ENCODE measurements at places on chromosomes 4 and X. TPM values are rescaled to one million over a fixed set of nuclear protein-coding genes. Genes with fewer than 3 reads are reported as not detected.

MAGEA12 gene
- total RNA-seq, result not detected

NDP gene
- total RNA-seq, result not detected

SLC6A14 gene
- not detected for total RNA-seq

NLRP2B gene
- not detected for total RNA-seq

SLC2A9 gene
- total RNA-seq, result 0.65 TPM

HTN3 gene
- total RNA-seq, result not detected

HPSE gene
- total RNA-seq, result 16.5 TPM

TMPRSS11A gene
- total RNA-seq, result not detected

SLC16A2 gene
- total RNA-seq, result 1.2 TPM

PPP1R3F gene
- 7.0 TPM for total RNA-seq

AFAP1 gene
- total RNA-seq, result 37.7 TPM

PORCN gene
- 7.1 TPM for total RNA-seq

HELT gene
- total RNA-seq, result not detected

FRMD7 gene
- not detected for total RNA-seq

AIFM1 gene
- 60.9 TPM for total RNA-seq

REPS2 gene
- not detected for total RNA-seq

H2BW1 gene
- total RNA-seq, result not detected

RHOXF2 gene
- not detected for total RNA-seq

DNASE1L1 gene
- 12.5 TPM for total RNA-seq

TLR7 gene
- not detected for total RNA-seq

GUCY1B1 gene
- total RNA-seq, result 0.36 TPM

LINC00632 gene
- total RNA-seq, result 1.6 TPM

REELD1 gene
- total RNA-seq, result 0.21 TPM

ZBTB49 gene
- 4.3 TPM for total RNA-seq

MOB1B gene
- 19.9 TPM for total RNA-seq

ENPEP gene
- not detected for total RNA-seq

SPANXA2 gene
- total RNA-seq, result not detected

Data from activated CD4-positive, alpha-beta memory T cell treated with anti-CD3 and anti-CD28 coated beads for 36 hours (primary cell).